Right atrium auricular region (tissue), 2 donors: ENCODE measurements at places on chromosomes 5 and 9. TPM values are rescaled to one million over a fixed set of nuclear protein-coding genes. Genes with fewer than 3 reads are reported as not detected.

DNA sequence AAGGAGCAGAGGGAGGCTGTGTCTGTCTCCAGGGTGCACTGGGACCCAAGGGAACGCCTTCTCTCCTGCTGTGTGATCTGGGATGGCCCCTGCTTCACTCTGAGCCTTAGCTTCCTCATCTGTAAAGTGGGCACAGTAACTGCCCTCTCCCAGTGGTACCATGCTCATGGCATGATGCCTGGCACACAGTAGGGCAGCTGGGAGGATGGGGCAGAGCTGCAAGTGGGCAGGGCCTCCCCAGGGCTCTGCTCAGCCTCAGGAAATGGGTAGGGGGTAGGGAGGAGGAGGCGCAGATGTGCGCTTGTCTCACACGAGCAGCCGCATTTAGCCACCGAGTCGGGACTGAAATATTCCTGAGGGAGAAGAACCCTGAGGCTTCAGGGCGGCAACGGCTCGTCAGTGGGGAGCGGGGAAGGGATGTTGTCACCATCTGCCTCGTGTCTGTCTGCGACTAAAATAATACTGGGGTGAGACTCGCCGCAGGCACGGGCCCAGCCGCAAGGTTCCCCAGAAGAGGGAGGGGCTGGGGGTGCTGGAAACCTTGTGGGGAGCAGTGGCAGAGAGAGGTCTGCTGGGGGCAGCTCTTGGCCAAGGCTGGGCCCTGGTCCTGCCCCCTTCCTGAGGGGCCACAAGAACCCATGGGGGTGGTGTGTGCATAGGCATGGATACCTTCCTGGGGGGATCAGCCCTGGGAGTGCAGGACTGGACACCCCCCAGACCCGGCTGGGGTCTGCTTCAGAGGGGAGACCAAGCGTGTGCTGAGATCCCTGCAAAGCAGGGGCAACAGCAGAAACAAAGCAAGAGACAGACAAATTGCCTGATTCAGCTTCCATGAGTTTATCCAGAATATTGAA is 55.2 kb upstream of the PSD2 start:
- H3K27me3 ChIP-seq: no peaks in the 10 kb centered on the region
- H3K4me3 ChIP-seq: no peak overlapping the region
- no peak for DNase-seq
- peaks cover 2% of the 10 kb centered on the region for H3K4me1 ChIP-seq
- no peaks in the 10 kb centered on the region for H3K36me3 ChIP-seq
- H3K27ac ChIP-seq: no peak overlapping the region

GRCh38 chr5:139650689-139651042 is 2.5 kb downstream of the CXXC5 start:
- H3K27ac ChIP-seq: peak overlapping the region; percentile 97
- H3K4me1 ChIP-seq: no peaks in the 10 kb centered on the region
- no peak for DNase-seq
- no peaks in the 10 kb centered on the region for H3K27me3 ChIP-seq

GRCh38 chr5:180636403-180637075 is 12.9 kb downstream of the FLT4 start:
- no peak overlapping the region for H3K27ac ChIP-seq
- H3K27me3 ChIP-seq: no peaks in the 10 kb centered on the region

- DNase-seq: no peak
- H3K4me1 ChIP-seq: no peaks in the 10 kb centered on the region
- no peaks in the 10 kb centered on the region for H3K36me3 ChIP-seq
- no peak overlapping the region for H3K4me3 ChIP-seq
- H3K27ac ChIP-seq: no peak overlapping the region
- no peaks in the 10 kb centered on the region for H3K27me3 ChIP-seq
Measured at GRCh38 chr5:143033535-143034250, 263.5 kb downstream of the ARHGAP26 start.

TEX10 gene
- total RNA-seq: 9.9 TPM

- no peak overlapping the region for H3K4me3 ChIP-seq
- no peak overlapping the region for H3K27ac ChIP-seq
- H3K36me3 ChIP-seq: no peaks in the 10 kb centered on the region
- H3K27me3 ChIP-seq: no peaks in the 10 kb centered on the region
- DNase-seq: no peak
- H3K4me1 ChIP-seq: no peaks in the 10 kb centered on the region
Measured at GRCh38 chr9:93900971-93901861, 53.9 kb downstream of the BARX1 start.

FSTL4 gene
- total RNA-seq: not detected

GRCh38 chr5:94891972-94892371 is 273.5 kb downstream of the SLF1 start:
- H3K4me1 ChIP-seq: no peaks in the 10 kb centered on the region
- DNase-seq: no peak
- H3K36me3 ChIP-seq: no peaks in the 10 kb centered on the region
- H3K27ac ChIP-seq: no peak overlapping the region
- H3K27me3 ChIP-seq: no peaks in the 10 kb centered on the region
- H3K4me3 ChIP-seq: no peak overlapping the region

- no peaks in the 10 kb centered on the region for H3K36me3 ChIP-seq
- H3K4me1 ChIP-seq: no peaks in the 10 kb centered on the region
- no peak for DNase-seq
- no peak overlapping the region for H3K4me3 ChIP-seq
- no peaks in the 10 kb centered on the region for H3K27me3 ChIP-seq
- no peak overlapping the region for H3K27ac ChIP-seq
Measured at GRCh38 chr5:122492675-122493074, 180.6 kb downstream of the SNCAIP start.

GRCh38 chr5:157657516-157657915 is 5.3 kb upstream of the SOX30 start:
- H3K36me3 ChIP-seq: no peaks in the 10 kb centered on the region
- no peak overlapping the region for H3K4me3 ChIP-seq
- H3K4me1 ChIP-seq: no peaks in the 10 kb centered on the region
- no peak overlapping the region for H3K27ac ChIP-seq

DNA sequence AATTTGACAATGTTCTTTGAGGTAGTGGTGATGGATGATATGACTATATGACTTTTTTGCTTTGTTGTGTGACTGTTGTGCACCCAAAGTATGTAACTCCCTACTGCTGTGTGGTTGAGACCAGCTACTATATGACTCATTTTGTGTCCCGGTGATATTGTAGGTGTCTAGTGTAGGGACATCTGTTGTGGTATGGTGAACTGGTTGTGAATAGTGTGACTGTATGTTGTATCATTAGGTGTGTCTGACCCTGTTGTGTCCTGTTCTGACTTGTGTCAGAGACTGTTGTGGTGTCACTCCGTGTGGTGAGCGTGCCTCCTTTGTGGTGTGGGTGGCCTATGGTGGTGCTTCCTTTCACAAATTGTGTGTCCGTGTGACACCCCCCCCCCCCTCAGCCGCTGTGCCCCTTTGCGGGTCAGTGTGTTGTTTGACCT is 11.2 kb upstream of the CXXC5 start:
- H3K4me1 ChIP-seq: peaks cover 59% of the 10 kb centered on the region
- H3K27me3 ChIP-seq: no peaks in the 10 kb centered on the region
- no peak for DNase-seq
- peak overlapping the region; percentile 93 for H3K27ac ChIP-seq

GRCh38 chr9:112032009-112032408 is 135.4 kb downstream of the UGCG start:
- H3K27me3 ChIP-seq: no peaks in the 10 kb centered on the region
- H3K4me1 ChIP-seq: no peaks in the 10 kb centered on the region
- no peaks in the 10 kb centered on the region for H3K36me3 ChIP-seq
- no peak for DNase-seq
- no peak overlapping the region for H3K4me3 ChIP-seq
- H3K27ac ChIP-seq: no peak overlapping the region

- no peaks in the 10 kb centered on the region for H3K4me1 ChIP-seq
- H3K27ac ChIP-seq: no peak overlapping the region
- H3K27me3 ChIP-seq: no peaks in the 10 kb centered on the region
- no peaks in the 10 kb centered on the region for H3K36me3 ChIP-seq
- DNase-seq: no peak
Measured at GRCh38 chr5:130397132-130397531, 492.9 kb downstream of the CHSY3 start.

CXXC5 gene
- 57.9 TPM for total RNA-seq

DNA sequence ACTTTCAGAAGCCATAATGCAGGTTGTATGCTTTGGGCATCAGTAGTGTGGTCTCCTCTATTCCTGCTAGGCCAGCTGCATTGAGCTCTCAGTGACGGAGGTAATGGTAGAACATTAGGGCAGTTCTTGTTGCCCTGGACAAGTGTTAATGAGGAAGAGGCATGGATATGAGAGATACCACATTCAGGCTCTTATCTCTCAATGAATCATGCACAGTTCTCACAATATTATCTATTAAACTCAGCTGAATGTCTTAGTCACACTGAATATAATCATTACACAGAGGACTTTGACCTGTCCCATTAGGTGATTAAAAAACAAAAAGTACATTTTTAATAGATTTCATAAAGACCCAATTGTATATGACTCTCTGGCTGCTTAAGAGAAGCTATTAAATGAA is 76.6 kb upstream of the SSBP2 start:
- DNase-seq: no peak
- H3K27me3 ChIP-seq: no peaks in the 10 kb centered on the region
- no peak overlapping the region for H3K4me3 ChIP-seq

RGS14 gene
- 3.1 TPM for total RNA-seq

DNA sequence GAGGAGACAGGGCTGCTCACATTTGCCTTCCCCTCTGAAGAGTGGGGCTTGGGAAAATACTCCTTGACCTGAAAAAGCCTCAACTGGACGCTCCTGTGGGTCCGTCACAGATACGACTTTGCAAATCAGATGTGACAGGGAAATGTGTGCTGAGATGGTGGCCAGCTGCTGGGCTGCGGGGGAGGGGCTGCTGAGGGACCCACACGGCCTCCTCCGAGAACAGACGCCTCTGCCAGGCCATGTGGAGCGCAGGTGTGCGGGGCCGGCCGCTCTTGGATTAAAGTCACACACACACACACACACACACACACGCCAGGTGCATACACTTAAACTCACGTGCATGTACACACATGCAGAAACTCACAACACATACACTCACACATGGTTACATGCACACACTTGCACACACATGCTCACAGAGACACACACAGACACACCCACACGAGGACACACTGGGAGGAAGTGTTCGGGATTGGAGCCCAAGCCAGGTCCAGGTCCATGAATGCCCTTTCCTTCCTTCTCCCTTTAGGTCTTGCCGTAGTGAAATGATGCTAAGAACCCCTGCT is 167.4 kb downstream of the GAPVD1 start:
- H3K36me3 ChIP-seq: no peaks in the 10 kb centered on the region
- H3K4me1 ChIP-seq: no peaks in the 10 kb centered on the region
- H3K4me3 ChIP-seq: no peak overlapping the region

DNA sequence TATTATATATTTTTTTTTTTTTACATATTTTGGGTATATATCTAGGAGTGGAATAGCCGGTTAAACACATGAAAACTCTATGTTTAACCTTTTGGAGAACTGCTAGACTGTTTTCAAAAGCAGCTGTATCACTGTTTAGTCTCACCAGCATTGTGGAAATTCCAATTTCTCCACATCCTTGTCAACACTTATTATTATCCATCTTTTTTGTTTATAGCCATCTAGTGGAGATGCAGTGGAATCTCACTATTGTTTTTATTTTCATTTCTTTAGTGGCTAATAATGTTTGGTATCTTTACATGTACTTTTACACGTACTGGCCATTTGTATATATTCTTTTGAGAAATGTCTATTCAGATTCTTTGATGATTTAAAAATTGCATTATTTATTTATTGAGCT is 22.7 kb upstream of the CCDC180 start:
- H3K27ac ChIP-seq: no peak overlapping the region
- H3K4me3 ChIP-seq: no peak overlapping the region
- no peaks in the 10 kb centered on the region for H3K27me3 ChIP-seq
- H3K36me3 ChIP-seq: peaks cover 40% of the 10 kb centered on the region
- no peaks in the 10 kb centered on the region for H3K4me1 ChIP-seq

DNA sequence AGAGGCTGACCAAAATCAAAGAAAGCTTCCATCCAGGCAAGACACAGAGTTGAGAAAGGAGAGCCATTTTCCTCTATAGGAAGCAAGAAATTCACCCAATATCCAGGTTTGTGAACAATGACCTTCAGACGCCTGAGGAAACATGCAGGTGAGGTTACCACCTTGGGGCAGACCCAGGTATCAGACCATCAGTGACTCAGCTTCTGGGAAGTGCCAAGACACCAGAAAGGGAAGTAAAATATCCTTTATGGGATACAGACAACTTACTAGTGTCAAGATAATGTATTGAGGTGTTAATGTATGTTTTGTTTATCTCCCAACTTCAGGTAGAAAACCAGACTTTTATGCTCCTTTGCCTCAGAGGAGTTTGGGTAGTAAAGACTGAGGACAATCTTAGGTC is 2.2 kb upstream of the DTWD2 start:
- H3K27ac ChIP-seq: no peak overlapping the region
- no peaks in the 10 kb centered on the region for H3K27me3 ChIP-seq
- no peak overlapping the region for H3K4me3 ChIP-seq
- no peaks in the 10 kb centered on the region for H3K4me1 ChIP-seq
- H3K36me3 ChIP-seq: no peaks in the 10 kb centered on the region

DNA sequence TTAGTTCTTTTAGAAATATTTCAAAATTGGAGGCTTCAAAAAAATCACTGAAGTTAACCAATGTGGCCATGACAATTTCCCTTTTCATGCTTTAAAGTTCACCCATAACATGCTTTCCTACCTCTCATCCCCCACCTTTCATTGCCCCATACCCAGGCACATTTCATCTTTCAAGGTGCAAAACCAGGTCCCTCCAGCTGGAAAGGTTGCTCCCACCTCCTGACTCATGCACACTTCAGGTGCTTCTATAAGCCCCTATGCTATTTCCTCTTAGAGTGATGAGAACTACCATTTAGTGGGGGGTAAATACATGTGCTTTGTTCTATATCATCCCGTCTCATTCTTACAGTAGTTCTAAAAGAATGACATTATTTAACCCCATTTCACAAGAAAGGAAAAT is 15.4 kb downstream of the FYB1 start:
- H3K27me3 ChIP-seq: no peaks in the 10 kb centered on the region
- no peaks in the 10 kb centered on the region for H3K4me1 ChIP-seq
- no peak overlapping the region for H3K27ac ChIP-seq

GRCh38 chr5:21823076-21823574 is 1030.0 kb downstream of the CDH12 start:
- no peak for DNase-seq
- H3K27me3 ChIP-seq: no peaks in the 10 kb centered on the region
- no peak overlapping the region for H3K27ac ChIP-seq
- H3K4me3 ChIP-seq: no peak overlapping the region
- no peaks in the 10 kb centered on the region for H3K4me1 ChIP-seq

GRCh38 chr5:132099076-132099748 is 25.6 kb downstream of the CSF2 start:
- DNase-seq: no peak
- no peaks in the 10 kb centered on the region for H3K27me3 ChIP-seq
- no peaks in the 10 kb centered on the region for H3K4me1 ChIP-seq
- no peak overlapping the region for H3K27ac ChIP-seq
- no peak overlapping the region for H3K4me3 ChIP-seq

- no peak for DNase-seq
- no peaks in the 10 kb centered on the region for H3K27me3 ChIP-seq
- H3K27ac ChIP-seq: no peak overlapping the region
Measured at GRCh38 chr5:146794326-146795029, 84.1 kb downstream of the PPP2R2B start.

ASS1 gene
- total RNA-seq: 75.3 TPM

DNA sequence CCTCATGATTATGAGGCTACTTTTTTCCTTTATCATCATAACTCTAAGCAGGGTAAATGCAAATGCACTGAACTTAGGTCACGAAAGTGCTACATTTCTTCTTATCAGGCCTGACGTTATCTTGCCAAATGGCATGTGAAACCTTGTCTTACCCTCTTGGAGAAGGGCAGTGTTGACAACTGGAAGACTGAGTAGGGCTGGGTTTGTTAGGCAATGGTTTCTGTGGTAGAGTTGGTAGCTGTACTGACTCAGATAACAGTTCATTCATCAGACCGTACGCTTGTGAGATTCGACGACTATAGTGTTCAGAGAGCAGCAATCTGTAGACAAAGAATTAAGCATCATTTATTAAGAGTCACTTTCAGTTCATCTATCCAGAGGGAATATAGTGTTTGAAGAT is 127.7 kb downstream of the CPLANE1 start:
- DNase-seq: no peak
- no peaks in the 10 kb centered on the region for H3K27me3 ChIP-seq
- peaks cover 48% of the 10 kb centered on the region for H3K36me3 ChIP-seq
- no peak overlapping the region for H3K4me3 ChIP-seq
- H3K27ac ChIP-seq: no peak overlapping the region
